Fibroblast of skin of right biceps (primary cell): ENCODE measurements at places on chromosomes 4 and X.

DNA sequence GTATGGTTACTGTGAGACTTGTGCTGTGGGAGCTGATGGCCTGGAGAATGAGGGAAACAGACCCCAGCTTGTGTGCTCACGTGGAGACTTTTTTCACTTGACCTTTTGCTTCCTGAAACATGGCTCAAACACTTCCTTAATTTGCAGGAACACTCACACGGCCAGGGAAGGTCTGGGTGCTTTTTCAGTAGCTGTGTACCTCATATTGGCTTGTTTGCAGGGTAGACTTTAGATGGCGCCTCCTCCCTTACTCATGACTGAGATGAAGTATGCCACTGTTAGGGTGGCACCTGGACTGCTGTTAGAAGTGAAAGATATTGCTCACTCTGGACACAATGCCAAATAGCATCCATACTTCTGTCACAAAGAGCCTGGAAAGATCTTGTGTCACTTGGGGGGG is 75.7 kb upstream of the WDR1 start:
- DNase-seq: no peak

DNA sequence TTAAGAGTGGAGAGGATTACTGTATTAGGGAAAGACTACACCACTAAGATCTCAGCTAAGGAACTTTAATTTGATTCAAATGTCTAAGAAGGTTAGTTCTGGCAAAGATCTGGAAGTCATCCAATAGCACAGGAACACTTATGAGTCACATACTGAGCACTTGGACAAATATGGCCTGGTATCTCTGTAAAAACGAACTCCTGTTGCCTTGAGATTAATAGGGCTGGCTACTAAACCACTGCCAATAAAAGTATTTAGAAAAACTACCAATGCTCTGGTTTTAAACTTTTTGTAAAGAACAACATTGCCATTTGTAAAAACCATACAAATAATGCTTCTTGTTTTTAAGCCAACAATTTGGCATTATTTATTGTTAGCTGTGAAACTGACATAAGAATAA is 70.5 kb downstream of the SEC24D start:
- DNase-seq: peak; percentile 98

- DNase-seq: no peak
Observed at GRCh38 chr4:158211222-158211621, 936 bp downstream of the TMEM144 start.

DNA sequence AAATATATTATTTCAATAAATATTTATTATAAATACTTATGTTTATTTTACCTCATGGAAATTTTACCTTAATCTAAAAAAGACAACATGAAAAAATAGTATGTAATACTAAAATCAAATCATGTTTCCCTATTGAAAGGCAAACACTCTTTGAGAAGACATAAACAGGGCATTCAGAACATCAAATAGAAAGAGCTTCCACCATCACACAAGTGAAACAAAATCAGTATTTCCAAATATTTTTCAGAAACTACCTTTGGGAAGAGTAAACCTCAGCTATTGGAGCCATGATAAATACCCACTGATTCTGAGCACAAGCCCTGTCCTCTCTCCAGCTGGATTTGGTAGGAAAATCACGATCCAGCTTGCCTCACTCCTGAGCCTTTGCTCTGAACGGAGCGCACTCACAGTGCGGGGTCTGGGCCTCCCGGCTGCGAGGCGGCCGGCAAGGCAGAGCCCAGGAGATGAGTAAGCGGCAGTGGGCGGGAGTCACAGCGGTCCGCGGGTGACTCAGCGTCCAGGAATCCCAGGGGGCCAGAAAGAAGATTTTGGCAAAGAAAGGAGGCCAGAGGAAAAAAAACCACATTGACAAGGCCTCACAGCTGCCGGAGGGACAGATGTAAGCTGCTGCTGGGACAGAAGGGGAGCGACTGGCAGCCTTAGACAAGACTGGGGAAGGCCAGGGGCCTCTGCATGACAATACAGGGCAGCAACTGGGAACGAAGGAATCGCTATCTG is 14.7 kb upstream of the ANXA5 start:
- peak; percentile 98 for DNase-seq

GRCh38 chr4:30181918-30182317 is 538.3 kb upstream of the PCDH7 start:
- DNase-seq: no peak

- no peak for DNase-seq
Observed at GRCh38 chrX:21958916-21959315, 18.4 kb downstream of the SMS start.

- DNase-seq: no peak
Observed at GRCh38 chrX:77346859-77347258, 100.3 kb upstream of the FGF16 start.

GRCh38 chr4:71400810-71401209 is 62.0 kb downstream of the SLC4A4 start:
- no peak for DNase-seq

DNA sequence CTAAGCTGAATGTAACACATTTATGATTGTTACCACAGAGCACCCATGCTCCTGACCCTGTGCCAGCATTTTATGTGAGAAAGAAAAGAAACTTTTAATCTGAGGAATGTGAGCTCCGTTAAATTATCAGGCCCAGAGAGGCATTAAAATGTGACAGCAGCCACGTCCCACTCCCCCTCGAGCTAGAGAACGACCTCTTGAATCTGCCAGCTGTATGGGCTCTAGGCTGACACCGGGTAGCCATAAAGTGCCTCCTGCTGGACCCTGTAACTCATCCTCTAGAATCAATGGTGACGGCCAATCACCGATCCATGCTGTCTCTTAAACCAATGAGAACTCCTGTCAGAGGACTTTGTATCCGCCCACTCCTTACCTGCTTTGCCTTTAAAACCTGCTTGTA is 110.2 kb upstream of the ADRA2C start:
- no peak for DNase-seq

GRCh38 chrX:9465380-9466123 is 694 bp downstream of the TBL1X start:
- peak; percentile 8 for DNase-seq

GRCh38 chr4:112765317-112765974 is 128.5 kb downstream of the LARP7 start:
- DNase-seq: peak; percentile 16

- DNase-seq: no peak
Observed at GRCh38 chr4:54741202-54741601, 83.4 kb downstream of the KIT start.

DNA sequence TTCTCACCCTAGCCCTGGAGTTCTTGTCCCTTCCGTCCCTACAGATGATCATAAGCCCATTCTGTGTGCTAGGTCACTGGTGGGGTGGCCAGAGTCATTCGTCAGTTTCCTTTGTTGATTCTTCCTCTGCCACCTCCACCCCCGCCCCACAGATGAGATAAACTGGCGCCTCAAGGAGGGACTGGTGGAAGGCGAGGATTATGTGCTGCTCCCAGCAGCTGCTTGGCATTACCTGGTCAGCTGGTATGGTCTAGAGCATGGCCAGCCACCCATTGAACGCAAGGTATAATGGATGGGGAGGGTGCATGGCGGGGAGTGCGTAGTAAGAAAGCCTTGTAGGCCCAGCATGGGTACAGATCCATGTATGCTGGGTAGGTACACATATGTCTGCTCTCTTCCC is 6.4 kb downstream of the USP11 start:
- no peak for DNase-seq

DNA sequence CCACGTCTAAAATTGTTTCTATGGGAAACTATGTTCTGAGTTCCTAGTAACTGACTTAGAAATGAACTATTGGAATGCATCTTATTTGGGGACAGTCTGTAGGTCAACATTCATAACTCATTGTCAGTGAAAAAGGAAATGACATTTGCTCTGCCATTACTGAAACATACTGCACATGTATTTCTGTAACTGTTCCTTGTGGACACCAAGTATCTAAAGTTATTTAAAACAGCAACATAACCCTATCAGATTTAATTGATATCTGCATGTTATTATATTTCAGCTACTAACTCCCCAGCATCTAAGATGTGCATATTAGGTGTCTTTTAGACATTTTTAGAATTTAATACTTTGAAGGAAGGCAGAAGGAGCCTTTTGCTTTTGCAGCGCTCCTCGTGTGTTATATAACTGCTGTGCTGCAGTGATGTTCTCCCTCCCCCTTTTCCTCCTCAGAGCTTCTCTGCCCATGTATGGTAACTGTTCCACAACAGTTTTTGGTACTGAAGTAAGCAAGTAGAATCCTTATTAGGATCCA is 37.2 kb upstream of the TMEM131L start:
- DNase-seq: peak; percentile 22

- no peak for DNase-seq
Observed at GRCh38 chrX:134933248-134933647, 57.5 kb upstream of the SMIM10 start.

- no peak for DNase-seq
Observed at GRCh38 chrX:77264490-77264889, 182.7 kb upstream of the FGF16 start.

DNA sequence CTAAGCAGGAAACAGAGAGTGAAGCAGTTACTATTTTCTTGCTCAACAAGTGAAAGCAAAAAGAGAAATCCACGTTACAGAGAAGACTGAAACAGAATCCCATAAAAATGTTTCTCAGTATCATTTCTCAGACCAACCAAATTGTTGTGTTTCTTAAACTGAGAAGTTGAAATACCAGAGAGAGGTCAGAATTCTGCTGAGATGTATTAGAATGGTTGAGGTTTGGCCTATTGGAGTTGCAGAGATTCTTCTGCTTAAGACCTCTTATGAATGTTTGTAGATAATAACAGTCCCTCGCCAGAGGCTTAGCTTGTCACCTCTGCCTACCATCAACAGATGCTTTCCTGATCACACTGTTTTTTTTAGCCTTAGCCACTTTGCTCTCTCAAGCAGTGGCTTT is 481.4 kb downstream of the TRIML1 start:
- no peak for DNase-seq

DNA sequence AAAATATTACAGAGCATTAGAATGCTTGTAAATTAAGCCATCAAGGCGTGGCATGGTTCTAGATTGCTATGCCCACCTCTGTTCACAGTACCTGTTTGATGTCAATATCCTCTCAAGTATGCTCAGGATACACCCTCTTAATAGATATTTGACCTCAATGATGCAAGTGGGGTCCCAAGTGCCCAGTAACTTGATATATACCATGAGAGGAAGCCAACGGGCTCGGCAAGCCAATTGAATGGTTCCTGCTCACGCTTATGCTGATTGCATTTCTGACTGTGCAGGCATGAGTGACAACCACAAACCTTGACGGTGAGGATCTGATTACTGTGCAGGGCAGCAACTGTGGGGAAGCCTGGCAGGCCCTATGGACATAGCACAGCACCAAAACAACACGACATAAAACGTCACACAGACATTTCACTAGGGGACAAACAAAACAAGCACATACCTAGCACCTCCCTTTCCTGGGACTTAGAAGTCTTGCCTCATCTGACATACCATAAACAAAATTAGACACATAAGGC is 179.1 kb upstream of the ETNPPL start:
- DNase-seq: no peak

DNA sequence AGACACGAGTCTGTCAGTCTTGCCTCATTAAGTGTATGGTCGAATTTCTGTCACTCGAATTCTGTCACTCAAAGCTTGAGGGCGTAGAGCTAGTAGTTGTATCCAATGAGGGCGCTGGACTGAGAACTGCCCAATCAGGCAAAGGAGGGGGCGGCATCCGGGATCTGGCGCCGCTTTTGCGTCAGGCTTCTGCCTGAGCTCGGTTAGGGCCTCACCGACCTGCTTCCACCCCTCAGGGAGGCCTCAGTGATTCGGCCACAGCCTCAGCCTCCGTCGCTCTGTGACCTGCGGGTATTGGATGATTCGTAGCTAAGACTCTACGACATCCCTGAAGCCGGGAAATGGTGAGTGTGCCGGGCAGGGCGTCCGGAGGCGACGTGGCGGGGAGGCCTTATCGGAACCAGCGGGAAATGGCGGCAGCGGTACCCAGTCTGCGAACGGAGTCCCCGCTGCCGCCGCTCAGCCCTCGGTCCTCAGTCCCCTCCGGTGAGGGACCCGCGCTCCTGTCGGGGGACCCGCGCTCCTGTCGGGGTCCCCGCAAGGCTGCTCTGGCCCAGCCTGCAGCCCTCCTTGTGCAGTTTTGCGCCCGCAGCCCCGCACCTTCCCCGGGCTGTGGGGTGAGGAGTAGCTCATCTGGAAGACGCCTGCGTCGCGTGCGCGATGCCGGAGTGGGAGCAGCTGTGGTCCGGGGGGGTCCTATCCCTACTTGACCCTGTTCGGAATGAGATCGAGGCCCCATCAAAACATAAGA is 88.3 kb downstream of the ZNF718 start:
- peak; percentile 86 for DNase-seq

DNA sequence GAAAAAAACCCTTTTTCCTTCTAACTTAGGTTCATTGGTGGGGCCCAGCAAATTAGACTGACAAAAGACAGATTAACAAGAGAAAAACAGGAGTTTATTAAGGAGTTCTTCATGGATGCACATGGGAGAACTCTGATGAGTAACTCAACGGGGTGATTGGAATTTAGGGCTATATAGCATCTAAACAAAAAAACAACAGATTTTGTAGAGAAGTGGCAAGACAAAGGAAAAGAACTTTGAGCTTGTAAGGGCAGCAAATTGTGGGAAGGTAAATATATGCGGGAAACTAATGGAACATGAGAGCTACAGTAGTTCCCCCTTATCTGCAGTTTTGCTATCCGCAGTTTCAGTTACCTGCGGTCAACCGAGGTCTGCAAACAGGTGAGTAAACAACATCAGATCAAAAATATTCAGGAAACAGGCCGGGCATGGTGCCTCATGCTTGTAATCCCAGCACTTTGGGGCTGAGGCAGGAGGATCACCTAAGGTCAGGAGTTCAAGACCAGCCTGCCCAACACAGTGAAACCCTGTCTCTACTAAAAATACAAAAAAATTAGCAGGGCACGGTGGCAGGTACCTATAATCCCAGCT is 573.6 kb downstream of the ADGRL3 start:
- no peak for DNase-seq

DNA sequence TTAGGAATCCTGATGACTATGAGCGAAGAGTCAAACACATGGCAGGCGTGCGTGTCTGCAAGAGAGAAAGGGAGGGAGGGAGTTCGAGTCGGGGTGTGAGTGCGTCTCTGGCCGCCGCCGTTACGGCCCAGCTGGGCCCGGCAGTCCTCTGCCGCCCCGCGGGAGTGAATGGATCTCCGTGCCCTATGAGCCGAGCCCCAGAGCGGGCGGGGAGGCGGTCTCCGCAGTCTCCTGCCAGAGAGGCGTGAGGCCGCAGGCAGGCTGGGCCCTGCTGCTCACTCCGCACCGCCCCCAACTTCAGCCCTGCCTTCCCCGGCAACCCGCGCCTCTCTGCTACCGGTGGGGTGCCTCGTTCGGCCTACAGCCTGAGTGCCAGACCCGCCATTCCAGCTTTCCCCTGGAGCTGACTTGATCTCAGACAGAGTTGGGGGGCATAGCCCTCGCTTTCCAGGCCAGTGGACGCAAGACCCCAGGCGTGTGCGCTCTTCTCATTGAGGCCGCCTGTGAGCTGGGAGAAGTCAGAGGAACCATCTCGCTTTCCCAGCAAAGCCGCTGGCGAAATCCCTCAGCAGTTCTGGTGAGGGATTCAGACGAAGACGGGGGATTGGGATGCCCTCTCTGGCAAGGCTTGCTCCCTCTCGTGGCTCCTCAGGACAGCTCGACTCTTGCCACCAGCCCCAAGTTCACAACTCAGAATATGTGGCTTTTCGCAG is 1.4 kb downstream of the SLC16A2 start:
- peak; percentile 58 for DNase-seq

- no peak for DNase-seq
Observed at GRCh38 chr4:8645753-8646124, 53.2 kb downstream of the CPZ start.
